ENCODE measurements at places on chromosomes 5 and 9.

DNA sequence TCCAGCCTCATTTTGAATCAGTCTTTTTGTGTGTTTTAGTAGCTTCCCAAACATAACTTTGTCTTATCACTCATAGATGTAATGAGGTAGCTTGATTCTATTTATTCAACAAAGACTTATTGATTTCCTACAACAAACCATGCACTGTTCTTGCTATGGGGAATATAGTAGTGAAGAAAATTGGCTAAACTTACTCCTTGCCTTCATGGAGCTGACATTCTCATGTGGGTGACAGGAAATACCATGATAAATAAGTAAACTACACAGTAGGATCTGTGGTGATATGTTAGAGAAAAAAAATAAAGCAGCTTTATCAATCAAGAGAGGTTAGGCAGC, 255.7 kb upstream of the TNC start:
- DNase-seq = no peak

DNA sequence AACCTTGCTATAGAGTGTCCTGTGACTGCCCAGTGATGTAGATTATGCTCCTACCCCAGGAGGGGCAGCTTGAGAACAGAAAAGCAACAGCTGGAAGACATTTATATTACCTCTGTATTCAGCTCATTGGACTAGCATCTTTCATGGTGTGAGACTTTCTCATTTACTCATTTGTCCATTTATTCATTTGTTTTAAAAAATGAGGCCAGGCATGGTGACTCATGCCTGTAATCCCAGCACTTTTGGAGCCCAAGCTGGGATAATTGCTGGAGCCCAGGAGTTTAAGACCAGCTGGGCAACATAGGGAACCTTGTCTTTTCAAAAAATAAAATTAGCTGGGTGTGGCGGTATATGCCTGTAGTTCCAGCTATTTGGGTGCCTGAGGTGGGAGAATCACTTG, 130.0 kb upstream of the LHFPL2 start:
- DNase-seq = no peak

GRCh38 chr5:93054424-93055163, 526.4 kb downstream of the NR2F1-AS1 start:
- no peak for DNase-seq

GRCh38 chr9:112819635-112820496, 69.3 kb downstream of the SNX30 start:
- DNase-seq = no peak

GRCh38 chr9:81112627-81113452, 576.5 kb downstream of the TLE1 start:
- no peak for DNase-seq

GRCh38 chr9:27638716-27639115, 65.4 kb upstream of the C9orf72 start:
- DNase-seq = no peak

DNA sequence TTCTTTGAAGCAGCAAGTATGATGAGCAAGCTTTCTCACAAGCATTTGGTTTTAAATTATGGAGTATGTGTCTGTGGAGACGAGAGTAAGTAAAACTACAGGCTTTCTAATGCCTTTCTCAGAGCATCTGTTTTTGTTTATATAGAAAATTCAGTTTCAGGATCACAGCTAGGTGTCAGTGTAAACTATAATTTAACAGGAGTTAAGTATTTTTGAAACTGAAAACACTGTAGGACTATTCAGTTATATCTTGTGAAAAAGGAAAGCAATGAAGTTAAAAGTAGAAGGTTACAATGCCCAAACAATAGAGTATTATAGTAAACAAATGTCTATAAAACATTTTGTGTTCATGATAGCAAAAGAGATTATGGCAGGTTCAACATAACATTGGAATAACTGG, 88.6 kb downstream of the JAK2 start:
- DNase-seq = no peak

DNA sequence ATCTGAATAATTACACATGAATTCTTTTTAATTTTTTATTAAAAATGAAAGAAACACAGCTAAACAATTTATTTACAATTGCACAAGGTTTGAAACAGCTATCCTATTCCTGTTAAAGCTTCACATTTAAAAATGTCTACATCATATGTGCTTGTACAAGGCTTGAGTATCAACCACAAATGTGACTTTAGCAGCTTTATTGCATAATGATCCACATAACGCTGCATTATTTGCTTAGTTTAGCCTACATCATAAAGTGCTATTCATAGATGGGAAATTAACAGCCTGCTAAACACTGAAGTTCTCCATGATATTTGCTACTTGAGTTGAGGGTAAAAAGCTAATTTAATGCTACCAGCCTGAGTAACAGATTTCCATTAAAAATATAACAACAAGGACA, 45.0 kb downstream of the TRIM36 start:
- DNase-seq = no peak

- DNase-seq = no peak
Measured at GRCh38 chr5:103808464-103809106, 246.0 kb upstream of the NUDT12 start.

- DNase-seq = no peak
Measured at GRCh38 chr9:98083061-98083501, 26.5 kb downstream of the NANS start.

GRCh38 chr5:138177941-138178515, 402 bp downstream of the BRD8 start:
- DNase-seq = no peak

DNA sequence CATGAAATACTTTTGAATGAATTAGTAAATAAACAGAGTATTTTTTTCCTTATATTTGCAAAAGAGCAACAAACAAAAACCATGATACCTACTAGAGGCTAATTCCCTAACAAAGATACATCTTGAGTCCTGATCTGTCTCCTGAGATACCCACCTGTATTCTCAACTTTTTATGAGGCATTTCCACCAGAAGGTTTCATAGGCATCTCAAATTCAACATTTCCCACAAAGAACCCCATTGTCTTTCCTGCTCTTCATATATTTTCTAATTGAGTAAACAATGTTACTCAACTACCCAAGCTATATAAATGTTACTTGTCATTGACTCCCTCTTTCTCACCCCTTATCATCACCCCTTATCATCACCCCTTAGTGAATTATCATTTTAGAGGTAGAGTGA, 119.4 kb upstream of the RAI14 start:
- no peak for DNase-seq

- DNase-seq = no peak
Measured at GRCh38 chr5:150254363-150254762, 35.2 kb downstream of the CAMK2A start.

GRCh38 chr5:25150819-25151218, 506.0 kb upstream of the CDH10 start:
- DNase-seq = no peak

DNA sequence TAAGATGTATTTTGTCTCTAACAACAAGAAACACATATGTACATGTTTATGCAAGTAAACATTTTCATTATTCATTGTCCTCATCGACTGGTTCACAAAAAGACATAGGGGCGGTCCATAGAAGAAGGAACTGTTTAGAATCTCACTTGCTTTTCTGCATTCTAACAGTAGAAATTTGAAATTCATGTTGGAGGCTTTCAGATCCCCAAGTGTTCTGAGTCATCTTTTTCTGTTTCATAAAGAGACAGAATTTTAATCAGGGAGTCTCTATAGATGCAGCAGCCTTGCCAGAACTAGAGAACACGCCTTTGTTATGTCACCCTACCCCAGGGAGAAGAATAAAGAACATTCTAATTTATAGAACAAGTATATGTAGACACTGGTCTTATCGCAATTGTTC, 324.3 kb downstream of the GABRG2 start:
- no peak for DNase-seq

DNA sequence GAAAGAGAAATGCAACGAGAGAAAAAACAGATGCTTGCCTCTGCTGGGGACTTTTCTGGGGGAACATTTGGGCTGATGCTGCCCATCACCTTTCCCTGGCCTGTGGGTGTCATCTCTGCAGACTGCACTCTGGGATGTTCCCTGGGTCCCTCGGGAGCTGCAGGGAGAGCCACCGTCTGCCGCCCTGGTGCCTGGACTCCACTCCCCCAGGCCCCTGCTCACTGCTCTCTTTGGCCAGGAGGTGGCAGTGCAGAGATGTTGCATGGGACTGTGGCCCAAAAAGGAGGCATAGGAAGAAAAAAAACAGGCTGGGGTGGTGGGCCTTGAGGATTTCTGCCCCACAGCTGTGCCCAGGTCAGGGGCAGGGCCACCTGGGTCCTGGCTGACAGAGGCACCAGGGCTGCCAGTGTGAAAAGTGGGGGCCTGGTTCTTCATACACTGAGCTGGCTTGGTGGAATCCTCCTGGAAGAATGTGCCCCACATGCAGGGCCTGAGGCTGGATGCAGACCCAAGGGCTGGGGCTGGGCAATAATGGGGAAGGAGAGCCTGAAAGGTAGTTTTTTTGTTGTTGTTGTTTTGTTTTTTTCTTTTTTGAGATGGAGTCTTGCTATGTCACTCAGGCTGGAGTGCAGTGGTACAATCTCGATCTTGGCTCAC, 353.6 kb downstream of the SLIT3 start:
- DNase-seq = no peak

DNA sequence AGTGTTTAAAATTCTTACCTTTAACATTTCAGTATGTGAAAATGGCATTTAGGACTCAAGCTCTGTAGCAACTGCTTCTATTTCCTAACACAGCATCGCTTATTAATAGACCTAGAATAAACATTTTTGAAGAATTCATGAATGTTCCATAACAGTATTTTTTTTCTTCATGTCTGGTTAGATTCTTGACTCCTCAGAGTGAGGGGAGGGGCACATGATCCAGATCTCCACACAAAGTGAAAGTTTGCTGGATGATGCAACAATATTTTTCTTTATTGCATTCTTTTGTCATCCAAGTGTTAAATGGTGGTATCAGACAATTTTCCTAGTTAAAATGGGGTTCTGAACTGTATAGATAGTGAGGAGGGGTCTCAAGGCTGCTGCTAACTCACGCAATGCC, 130.8 kb upstream of the MAN2A1 start:
- DNase-seq = no peak

DNA sequence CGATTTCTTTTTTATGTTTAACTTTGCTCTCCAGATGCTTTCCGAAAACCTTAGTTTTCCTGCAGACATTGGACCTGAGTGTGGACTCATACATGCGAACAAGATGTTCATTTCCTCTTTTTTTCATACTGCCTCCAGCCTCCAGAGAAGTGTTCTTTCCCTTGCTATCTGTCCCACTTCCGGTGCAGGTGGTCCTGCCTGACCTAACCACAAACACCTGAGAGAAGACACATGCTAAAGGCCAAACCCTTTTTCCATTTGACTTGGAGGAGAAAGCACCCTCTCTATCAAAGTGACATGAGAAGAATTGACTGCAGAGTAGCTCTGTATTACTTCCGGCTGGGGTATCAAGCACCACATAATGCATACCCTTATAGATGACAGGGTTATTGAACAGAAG, 334.0 kb downstream of the ARHGEF28 start:
- DNase-seq = no peak

Data from stimulated activated CD4-positive, alpha-beta T cell treated with anti-CD3 and anti-CD28 coated beads, Interleukin-12 subunit alpha, Interleukin-12 subunit beta, amount 100 ng/mL, for 24 hours (primary cell).